NCI-H187 (cell line): ENCODE measurements at places on chromosomes 7 and 10.

DNA sequence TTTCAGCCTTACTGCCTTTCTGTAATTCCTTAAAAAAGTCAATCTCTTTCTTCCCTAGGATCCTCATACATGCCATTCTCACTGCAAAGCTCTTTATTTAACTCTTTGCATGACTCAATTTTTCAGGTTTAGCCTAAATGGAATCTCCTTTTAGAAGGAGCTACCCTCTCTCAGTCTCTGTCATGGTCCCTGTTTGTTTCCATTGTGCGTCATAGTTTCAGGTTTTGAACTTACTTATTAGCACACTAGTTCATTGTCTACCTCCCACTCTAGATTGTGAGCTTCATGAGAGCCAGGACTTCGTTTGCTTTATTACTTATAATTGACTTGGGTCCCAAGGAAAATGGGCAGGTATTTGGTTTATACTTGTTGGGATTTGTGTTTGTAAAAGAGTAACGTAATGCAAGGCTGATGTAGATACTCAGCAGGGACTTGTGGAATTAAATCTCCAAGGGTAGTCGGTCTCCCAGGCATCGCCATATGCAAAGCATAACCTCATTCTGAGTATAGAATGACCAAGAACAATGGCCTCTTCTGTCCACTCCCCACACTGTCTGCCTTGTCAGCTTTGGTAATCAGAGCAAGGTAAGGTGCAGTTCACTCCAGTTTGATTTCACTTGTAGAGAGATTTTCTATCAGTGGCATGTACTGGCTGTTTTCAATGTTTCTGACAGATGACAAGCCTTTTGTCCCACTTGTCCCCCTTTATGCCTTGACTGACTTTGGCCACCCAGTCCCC, 252.0 kb downstream of the SORCS3 start:
- no peak for DNase-seq

GRCh38 chr10:100253041-100253440, 14.4 kb downstream of the CWF19L1 start:
- no peak for DNase-seq

- DNase-seq = no peak
Measured at GRCh38 chr10:19710600-19710999, 105.6 kb upstream of the PLXDC2 start.

- no peak for DNase-seq
Measured at GRCh38 chr7:108449521-108449920, 6.7 kb downstream of the NRCAM start.

DNA sequence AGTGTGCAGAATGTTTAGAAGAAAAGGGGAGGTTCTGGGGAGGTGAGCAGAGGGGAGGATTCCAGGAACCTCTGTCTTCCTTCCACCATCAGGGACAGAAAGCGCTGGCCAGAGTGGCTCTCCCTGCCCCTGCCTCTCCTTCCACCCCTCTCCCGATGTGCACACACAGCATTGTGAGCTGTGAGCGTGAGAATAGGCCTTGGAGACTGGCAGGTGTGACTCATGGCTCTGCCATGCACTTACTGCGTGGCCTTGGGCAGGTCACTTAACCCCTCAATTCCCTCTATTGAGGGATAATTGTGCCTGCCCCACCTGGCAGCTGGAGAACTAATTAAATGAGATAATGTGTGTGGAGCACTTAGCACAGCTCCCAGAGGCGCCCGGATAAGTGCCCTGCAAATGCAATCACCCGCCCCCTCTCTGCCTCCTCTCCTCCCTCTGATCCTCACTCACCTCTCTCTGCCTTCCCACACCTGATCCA, 115.4 kb downstream of the ZMIZ1 start:
- no peak for DNase-seq

- no peak for DNase-seq
Measured at GRCh38 chr10:120634659-120635058, 177.6 kb downstream of the PLPP4 start.

- no peak for DNase-seq
Measured at GRCh38 chr7:43756368-43757072, 2.0 kb upstream of the BLVRA start.

DNA sequence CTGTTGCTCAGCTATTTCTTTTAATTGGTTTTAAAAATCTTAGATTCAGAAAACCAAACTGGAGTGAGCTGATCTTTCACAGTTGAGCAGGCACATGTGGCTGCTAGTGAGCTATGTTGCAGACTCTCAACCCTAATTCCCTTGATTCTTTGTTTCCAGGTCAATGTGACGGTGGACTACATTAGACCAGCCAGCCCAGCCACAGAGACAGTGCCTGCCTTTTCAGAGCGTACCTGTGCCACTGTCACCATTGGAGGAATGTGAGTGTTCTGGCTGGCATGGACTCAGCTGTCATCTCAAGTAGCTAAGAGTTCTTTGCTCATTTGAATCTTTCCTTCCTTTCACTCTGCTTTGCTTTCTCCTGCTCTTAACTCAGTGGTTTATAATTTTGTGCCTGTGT, 187.1 kb downstream of the LRRC4 start:
- no peak for DNase-seq

GRCh38 chr7:117118579-117119180, 165.4 kb downstream of the ST7 start:
- no peak for DNase-seq

GRCh38 chr10:24992512-24993133, 23.3 kb downstream of the ENKUR start:
- DNase-seq = no peak

DNA sequence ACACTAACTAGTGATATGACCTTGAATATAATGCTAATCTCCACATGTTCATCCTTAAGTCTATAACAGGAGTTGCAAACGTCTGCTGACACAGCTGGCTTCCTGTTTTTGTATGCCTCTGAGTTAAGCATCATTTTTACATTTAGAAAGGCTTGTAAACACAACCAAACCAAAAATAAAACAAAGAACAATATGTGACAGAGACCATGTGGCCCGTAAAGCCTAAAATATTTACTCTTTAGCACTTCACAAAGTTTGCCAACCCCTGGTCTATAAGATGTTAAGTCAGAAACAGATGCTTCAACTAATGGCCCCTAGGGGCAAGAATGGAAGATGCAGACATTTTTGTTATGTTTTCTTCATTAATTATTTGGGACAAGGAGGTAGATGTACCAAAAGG, 109.3 kb downstream of the CPEB3 start:
- no peak for DNase-seq

DNA sequence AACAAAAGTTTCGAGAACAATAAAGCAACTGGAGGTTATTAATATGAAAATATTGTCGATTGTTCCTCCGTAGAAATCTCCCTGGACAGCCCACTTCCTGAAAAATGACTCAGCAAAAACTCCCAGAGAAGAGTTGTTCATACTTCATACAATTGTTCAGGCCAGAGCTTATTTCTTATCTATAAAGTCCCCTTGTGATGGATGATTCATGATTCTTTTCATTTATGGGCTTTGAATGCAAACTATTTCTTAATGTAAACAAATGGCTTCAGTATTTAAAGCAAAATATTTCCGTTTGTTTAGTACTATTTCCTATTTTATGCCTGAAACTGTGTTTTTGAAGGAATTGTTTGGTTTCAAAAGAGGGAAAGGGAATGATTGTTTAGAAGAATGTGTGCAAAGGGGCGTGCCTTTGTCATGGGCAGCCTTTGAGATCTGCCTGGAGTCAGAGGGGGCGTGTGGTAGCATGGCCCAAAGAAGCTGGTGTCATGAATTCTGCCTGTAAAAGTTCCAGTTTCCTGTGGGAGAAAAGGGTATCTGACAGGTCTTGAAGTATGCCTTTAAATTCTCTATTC, 26.2 kb upstream of the EXOC6 start:
- DNase-seq = no peak
